G401 (cell line): ENCODE measurements at places on chromosomes 13 and 19.

DNA sequence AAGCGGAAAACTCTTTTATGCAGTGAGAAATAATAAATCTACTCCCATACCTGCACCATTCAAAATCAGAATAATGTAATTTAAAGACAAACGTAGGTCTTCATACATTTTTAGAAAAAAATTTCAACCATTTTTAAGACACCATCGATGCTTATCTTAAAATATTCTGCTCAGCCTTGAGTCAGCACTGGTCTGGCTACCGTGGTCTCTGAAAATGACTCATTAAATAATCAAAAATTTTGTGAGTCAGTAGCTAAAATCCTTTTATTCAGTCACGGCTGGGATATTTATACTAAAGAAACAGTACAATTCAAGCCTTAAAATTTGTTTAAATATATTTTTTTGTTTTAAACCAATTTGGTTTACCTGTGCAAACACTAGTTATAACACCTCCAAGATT is 2862.8 kb upstream of the PCDH20 start:
- no peak for DNase-seq

GRCh38 chr19:24051516-24051915 is 35.5 kb upstream of the ZNF254 start:
- DNase-seq = no peak

GRCh38 chr19:2076526-2076944 is 19.6 kb downstream of the MOB3A start:
- DNase-seq = no peak

DNA sequence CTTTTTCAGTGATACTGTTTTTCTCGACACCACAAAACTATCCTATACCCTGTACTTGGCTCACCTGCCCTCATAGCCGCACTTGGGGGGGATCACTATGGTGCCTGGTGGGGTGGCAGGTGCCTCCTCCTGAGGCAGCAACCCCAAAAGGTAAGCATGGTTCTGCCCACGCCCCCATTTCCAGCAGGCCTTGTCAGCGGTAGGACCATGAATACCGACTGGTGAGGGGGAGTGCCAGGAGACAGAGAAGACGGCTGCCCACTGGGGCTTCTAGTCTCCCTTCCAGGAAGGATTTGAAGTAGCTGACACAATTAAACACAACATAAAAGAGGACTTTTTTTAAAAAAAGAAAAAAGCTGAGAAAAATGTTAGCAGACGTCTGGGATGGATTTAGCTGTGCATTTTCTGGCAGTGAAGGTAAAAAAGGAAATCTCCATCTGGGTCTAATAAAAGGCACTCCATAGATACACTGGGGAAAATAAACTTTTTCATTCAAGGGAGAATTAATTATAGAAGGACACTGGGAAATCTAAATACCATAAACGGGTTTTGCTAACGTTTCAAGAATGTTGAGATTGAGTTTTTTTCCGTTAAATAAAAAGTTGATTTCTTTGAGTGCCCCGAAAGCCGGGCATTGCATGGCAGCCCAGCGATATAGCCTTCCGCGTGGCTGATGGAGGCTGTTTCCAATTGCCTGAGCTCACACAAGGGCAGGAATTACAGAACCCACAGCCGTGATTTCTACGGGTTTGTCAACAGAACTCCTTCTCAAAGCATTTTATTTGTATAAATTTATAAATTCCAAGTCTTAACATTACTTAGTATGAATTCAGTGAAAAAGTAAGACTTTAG is 45.1 kb downstream of the ATP11A start:
- DNase-seq = no peak

DNA sequence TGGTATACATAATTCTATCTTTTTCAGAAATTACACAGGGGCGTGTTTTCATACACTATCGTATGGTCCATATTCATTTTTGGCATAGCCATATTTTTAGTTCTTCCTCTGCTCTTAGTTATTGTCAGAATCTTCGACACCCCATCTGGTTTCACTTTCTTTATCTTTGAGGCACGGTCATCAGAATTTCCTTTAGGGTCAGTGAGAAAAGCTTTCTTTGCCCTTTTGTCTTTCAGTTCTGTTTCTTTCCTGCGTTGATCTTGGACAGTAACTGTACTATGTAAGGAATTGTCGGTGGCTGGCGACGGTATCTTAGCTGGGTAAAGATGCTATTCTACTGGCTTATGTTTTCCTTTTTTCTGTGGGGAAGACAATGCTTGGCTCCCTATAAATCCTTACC is 10.6 kb upstream of the KIR2DL4 start:
- DNase-seq = no peak

- no peak for DNase-seq
These were observed 138.7 kb downstream of the RXFP2 start for GRCh38 chr13:31878052-31878451.

- no peak for DNase-seq
These were observed 291.3 kb downstream of the MTUS2 start for GRCh38 chr13:29111446-29111845.

DNA sequence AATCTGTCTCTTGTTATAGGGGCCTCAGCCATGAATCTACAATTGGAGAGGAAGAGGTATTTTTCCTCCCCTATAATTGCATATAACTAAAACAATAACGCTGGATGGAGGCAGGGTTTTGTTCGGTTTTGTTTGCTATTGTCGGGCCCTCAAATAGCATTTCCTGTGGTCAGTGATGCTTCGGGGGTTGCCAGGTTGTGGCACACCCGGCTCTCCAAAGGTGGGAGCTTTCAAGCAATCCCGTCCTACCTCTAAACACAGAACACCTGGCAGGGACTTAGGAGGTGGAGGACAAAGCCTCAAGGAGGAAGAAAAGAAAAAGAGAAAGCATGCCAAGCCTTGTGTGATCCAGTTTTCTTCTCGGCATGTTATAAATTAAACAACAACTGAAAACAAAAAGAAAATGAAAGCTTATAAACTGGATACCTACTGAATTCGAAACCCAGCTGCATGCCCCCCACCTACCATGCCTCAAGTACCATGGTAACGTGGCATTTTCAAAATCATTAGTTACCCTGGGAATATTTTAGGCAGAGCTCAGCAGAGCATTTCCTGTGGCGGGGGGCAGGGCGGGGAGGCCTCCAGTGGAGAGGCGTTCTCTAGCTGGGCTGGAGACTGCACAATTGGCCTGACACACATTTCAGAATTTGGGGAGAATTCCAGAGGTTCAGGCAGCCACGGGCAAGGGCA is 213.8 kb downstream of the DCLK1 start:
- DNase-seq = no peak
